ENCODE measurements at places on chromosomes 2 and 18.

GRCh38 chr2:180063494-180064092 is 56.5 kb upstream of the CWC22 start:
- DNase-seq, result no peak

DNA sequence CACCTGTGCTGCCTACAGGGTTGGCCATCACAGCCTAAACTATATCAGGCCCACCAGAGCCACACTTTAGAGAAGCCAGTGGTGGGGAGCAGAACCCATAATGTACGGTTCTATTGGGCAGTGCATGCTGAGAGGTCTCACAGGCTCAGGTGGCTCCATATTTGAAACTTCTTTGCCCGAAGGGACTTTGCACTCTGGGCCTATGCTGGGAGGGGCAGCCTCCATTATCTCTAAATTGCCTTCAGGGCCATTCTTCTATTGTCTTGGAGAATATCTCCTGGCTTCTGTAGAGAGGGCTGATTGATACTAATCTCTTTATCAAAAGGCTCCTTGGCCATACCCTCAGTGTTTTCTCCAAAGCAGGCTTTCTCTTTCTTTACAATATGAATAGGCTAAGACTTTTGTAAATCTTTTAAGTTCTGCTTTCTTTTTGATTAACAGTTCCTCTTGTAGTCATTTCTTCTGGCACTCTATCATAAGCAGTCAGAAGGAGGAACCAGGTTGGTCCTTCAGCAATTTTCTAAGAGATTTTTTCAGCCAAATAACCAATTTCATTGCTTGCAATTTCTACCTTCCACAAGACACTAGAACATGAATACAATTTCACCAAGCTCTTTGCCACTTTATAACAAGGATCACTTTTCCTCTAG is 44.5 kb downstream of the RPE start:
- no peak for DNase-seq

GRCh38 chr18:55879331-55879730 is 291.3 kb upstream of the TCF4 start:
- DNase-seq, result no peak

DNA sequence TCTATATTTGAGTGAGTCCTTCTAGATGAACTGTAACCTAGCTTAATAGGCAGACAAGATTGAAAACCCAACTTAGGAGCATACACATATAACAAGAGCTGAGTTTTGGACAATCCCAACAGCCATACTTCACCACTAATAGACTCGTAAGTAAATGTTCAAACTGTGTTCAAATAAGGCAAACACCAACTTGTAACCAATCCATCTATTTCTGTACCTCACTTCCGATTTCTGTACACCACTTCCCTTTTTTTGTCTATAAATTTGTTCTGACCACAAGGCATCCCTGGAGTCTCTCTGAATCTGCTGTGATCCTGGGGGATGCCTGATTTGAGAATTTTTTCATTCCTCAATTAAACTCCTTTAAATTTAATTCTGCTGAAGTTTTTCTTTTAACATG is 1149.1 kb upstream of the NRXN1 start:
- DNase-seq, result no peak

DNA sequence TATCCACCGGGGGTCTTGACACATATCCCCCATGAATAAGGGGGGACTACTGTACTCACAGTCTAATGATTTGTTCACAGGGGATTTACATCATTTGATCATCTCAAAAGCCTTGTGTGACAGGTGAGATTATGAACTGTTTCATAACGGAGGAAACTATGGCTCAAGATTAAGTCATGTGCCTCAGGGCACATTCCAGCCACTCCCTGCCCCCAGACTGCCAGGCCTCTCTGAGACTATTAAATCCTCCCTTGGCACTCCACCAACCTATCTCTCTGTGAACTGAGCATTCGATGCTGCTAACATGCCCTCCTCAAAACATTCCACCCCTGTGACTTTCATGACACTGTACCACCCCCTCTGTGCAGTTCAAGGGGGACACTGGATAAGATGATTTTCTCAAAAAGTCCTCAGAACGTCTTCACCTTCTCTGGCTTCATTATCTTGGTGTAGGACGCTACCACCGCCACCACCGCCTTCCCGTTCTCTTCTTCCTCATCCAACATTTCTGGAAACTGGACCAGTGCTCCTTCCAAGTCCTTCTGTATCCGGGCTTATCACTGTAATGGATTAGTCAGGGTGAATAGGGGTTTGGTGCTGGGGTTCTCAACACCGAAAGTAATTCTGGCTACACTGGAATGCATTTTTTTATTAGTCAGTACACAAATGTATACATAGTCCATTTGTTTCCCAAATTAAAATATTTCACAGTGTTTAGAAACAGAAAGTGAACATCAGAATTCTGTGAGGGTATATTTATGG is 169.6 kb downstream of the KCNS3 start:
- DNase-seq, result peak; percentile 93

GRCh38 chr2:64019975-64020528 is 824 bp upstream of the VPS54 start:
- no peak for DNase-seq

DNA sequence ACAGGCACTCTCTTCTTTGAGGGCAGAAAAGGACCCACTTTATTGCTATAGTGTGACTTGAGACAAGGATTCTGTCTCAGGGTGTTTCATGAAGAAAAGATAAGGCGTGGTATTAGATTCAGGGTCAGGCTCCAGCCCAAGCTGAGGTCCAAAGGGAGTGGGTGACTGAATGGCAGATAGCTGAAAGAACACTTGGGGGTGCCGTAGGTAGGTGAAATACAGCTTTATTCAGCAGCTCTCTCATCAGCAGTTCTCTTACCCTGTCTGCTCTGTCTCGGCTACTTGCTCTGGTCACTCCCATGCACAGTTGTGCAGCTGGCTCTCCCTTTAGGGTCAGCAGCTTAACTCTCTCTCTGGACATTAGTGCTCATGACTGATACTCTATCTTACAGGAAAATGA is 379.9 kb downstream of the LPIN1 start:
- DNase-seq, result no peak

DNA sequence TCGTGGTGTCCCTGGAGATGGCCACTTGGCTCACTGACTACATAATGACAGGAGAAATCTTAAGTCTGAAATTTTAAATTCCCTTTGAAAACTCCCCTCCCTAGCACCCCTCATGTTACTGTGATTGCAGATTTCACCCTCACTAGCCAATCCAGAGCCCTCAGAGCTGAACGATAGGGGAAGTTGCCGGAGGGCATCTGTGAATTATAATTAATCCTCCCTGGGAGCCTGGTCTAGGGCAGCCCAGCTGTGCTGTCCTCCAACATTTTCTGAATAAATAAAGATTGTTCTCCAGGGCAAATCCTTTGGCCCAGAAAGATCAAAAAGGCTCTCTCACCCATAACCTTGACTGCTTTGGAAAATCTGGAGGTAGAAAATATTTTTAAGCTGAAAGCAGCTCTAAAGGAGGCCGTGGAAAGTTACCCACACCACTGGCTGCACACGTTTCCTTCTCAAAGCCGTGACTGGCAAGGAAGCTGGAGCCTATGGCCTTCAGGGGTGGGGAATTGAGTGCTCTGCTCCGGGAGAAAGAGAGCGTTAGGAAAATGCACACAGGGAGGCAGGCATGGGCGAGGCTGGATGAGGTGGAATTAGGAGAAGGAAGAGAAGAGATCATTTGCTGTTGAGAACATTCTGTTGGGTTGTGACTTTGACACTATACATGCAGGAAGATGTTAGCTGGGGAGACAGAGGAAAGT is 68.9 kb upstream of the CNGA3 start:
- no peak for DNase-seq

GRCh38 chr2:215535125-215535668 is 99.3 kb upstream of the FN1 start:
- no peak for DNase-seq

DNA sequence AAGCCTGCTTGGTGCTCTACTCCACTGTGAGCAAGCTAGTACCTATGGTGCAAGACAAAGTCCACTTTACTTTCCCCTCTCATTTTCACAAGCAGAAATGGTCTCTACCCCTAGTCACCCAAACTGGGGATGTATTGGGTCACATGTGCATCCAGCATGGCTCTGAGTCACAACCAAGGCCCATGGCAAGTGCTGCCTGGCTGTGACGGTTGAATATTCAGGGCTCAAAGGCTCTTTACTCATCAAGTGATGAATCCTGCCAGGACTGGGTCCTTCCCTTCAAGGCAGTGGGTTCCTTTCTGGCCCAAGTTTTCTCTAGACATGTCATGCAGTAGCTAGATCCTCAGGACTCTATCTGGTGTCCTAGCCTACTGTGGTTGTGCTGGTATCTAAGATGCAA is 311.5 kb downstream of the DLGAP1 start:
- DNase-seq, result no peak

- peak; percentile 65 for DNase-seq
Measured at GRCh38 chr2:164542581-164543021, 78.7 kb downstream of the GRB14 start.

DNA sequence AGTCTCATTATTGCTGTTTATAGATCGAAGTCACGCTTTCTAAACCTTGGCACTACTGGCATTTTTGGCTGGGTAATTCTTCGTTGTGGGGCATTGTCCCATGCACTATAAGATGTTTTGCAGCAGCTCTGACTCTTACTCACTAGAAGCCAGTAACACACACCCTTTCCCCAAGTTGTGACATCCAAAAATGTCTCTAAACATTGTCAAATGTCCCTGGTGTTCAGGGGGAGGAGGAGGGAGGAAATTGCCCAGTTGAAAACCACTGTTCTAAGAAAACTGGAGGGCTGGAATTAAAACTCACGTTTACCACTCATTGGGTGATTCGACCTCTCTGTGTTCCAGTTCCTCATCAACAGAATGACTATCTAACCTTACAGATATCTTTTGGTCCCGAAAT is 115.7 kb upstream of the KLF7 start:
- no peak for DNase-seq

DNA sequence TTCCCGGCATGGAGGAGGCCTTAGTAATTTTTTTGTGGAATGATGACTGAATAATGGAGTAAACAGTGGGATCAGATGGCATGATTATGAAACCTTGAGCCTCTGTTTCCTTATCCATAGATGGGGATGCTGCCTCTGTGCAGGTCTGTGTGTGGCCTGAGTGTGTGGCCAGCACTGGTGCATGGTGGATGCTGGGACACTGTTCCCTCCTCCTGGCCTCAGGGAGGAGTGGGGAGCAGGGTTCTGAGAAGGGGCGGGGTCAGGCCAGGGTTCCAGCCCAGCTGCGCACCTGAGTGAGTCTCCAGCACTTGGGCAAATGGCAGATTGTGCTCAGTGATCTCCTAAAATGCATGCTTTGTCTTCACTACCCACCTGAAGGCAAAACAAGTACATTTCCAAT is 66.4 kb downstream of the DCDC2C start:
- DNase-seq, result no peak

- no peak for DNase-seq
Measured at GRCh38 chr18:49628119-49628518, 66.3 kb downstream of the LIPG start.

Data from tongue (tissue), 3 donors.